T-cell (primary cell): ENCODE measurements at places on chromosomes 11 and 22.

GRCh38 chr11:8301622-8302021, 37.9 kb upstream of the LMO1 start:
- no peak for DNase-seq

DNA sequence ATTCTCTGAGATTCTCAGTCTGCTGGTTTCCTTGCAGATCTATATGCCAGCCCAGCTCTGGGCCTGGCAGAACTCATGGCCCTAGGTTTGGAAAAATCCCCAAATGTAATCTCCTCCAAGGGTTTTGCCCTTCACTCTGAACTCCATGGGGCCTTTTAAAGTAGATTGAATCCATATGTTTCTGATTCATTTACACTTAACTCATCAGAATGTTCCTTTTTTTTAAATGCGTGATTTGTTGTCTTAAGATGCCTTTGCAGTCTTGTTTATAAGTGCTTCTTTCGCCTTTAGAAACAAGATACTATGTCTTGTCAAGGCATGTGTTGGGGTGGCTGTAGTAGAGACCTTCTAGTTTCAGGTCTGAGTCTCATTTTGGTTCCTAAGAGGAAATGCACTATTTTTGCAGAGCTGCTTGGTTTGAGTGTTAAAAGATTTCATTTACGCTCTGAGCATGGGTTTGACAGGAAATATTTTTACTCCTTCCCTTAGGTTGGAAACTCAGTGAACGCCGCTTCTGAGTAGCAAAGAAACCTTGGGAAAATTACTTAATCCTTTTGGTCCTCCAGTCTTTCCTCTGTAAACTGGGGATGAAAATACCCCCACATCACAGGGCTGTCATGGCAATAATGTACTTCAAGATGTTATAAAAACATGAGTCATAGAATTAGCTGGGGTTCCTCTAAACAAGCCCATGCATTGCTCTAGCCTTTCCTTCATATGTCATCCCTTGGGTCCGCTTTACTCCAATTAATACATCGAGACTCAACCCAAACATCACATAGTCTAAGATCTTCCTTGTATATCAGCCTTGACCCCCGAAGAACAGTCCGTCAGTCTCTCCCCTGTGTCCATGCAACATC, 83.5 kb downstream of the SNX19 start:
- DNase-seq: no peak

- no peak for DNase-seq
These were observed 849 bp upstream of the APOBEC3B start for GRCh38 chr22:38981005-38981991.

DNA sequence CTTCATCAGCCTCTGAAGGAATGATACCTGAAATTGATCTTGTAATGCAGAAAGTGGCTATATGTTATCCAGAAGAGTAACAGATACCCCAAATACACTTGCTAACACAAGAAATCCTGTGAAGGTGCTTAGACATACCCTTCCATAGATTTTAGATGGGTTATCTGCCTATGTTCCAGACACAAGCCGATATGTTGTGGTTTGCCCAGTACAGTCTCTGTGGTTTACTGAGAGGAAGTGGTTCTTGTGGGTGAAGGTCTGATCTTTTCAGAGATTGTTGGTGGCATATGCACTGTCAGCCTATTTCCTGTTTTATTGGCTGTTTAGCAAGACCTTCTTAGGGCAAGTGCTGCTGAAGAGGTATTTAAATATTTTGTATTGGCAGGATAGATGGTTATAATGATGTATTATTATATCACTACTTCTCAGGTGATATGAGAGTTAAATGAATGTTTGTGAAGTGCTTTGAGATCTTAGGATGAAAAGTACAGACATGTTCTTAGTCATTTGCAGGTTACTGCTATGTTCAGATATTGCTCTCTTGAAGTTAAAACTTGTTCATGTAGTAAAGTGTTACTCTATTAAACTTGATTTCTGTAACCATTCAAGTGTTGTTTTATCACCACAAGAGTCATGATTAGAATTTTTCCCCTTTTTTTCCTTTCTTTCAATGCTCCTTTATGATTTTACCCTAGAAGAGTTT, 8.2 kb downstream of the ARHGEF12 start:
- peak; percentile 33 for DNase-seq
